CD4-positive, alpha-beta T cell (primary cell): ENCODE measurements at places on chromosomes 5 and 9.
A peak's percentile ranks its signal among the peaks of the same experiment; 100 is the strongest.

DNA sequence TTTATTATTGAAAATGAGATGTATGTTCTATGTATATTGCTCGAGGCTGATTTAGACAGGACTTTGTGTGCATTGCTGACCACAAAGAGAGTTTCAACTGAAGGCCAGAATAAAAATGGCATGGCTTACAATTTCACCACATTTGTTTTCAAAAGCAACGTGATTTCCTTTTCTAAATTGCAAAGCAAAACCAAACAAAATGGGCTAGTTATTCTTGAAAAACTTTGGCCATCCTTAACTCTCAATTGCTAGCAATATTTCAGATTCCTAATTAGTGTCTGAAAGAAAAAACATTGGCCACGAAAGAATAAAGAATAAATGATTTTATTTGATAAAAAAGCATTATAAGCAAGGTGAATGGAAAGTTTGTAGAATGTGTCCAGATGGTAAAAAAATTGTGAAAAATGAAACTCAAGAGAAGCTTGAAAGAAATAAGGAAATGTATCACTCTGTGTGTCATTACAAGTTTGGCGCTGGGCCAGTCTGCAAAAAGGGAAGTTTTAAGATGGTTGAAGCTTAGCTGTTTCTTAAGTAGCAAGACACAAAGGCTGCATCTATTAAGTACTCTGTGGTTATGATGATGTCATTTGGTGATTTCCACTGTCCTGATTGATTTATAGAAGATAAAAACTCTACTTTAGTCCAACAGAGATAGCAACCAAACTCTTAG, 89.2 kb upstream of the PRLR start:
- DNase-seq = no peak

DNA sequence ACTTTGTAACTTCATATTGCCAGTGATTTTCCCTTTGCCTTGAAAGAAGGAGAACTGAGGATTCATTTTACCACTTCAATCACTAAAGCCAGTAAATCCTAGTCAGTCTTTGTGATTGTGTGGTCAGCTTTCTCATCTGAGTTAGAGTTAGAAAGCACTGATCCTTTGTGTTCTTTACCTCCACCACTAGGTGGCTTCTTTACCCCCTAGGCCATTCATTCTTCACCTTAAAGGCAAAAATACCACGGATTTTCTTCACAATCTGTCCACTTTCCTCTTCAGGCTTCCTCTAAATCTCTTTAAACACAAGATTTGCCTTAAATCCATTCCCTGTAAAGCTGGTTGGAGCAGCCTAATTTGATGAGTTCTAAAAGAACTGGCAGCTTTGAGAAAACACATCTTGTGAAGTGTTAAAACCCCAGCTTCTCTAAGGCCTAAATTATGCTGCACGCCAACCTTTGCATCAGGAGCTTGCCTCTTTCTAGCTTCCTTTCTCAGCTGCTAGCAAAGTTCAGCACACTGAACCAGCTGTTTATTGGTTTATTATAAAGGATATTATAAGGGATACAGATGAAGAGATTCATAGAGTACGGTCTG, 20.4 kb downstream of the BDP1 start:
- DNase-seq = no peak

DNA sequence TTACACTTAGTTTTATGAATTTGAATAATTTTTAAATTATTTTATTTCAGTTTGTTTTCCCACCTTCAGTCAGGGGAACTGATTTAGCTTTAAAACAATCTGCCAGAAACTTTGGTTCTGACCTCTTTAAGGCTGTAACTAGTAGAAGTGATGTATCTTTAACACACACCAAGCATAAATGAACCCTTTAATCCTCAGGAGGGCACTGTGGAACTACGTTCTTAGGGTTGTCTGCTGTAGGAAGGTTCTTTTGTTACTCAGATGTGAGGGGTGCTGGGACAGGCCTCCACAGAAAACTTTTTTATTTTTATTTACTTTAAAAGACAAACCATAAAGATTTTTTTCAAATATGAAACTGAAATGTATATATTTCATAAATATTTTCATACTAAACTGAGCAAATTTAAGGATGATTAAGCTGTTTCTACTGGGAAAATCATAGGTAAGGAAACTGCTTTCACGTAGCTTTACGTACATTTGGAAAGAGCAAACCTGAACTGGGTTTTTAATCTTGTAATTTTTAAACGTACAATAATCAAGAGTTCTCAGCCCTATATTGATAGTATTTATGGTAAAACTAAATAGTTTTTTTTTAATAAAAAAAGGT, 5.3 kb downstream of the KLF4 start:
- no peak for DNase-seq

DNA sequence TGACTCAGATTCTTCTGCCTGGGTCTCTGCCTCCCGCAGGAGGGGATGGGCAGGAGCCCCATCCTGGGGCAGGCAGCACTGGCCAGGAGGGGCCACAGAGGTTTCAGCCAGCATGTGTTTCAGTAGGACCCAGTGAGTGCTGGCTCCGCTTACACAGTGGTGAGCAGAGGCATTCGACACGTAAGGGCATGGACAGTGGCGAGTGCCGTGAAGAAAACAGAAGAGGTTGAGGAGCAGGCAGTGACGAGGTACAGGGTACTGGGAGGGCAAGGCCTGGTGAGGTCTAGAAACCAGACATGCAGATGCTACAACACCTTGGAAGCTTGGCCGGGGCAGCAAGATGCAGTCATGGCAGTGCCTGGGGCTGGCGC, 41.5 kb downstream of the CACNA1B start:
- no peak for DNase-seq

GRCh38 chr5:147648597-147648996, 133.9 kb downstream of the JAKMIP2 start:
- DNase-seq = no peak

DNA sequence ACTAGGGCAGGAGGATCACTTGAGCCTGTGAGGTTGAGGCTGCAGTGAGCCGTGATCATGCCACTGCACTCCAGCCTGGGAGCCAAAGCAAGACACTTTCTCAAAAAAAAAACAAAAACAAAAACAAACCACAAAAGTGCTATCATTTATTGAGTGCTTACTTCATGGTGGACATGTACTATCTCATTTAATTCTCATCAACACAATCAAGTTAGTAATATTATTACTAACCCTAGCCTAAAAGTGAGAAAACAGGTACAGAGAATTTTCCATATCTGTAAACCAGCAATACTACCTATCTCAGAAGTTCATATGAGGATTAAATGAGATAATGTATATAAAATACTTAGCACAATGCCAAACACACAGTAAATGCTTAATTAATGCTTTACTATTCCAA, 85.8 kb downstream of the MAPKAP1 start:
- DNase-seq = no peak

DNA sequence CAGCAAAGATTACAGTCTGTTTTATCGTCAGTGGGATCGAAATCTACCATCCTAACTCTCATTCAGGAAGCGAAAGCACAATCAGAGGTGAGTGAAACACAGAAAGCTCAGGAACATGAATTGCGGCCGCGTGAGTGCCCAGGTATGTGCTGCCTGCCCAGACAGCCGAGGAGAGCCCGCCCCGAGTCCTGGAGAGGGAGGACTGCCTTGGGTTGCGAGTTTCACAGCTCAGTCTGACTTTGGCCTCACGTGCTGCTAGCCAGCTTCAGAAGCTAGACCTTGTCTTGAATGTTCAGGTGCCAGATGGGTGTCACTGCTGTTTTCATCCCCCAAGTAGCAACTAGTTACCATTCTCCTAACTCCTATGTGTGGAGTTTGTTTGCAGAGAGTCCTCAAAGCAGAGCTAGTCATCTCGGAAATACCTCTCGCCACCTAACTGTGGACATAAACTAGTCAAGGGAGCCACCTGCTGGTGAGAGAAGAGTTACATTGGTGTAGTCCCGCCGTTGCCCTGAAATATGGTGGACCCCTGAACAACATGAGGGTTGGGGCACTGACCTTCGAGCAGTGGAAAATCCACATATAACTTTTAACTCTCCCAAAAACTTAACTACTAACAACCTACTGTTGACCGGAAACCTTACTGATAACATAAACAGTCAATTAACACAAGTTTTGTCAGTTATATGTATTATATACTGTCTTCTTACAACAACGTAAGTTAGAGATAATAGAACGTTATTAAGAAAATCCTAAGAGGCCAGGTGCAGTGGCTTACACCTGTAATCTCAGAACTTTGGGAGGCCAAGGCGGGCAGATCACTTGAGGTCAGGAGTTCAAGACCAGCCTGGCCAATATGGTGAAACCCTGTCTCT, 80.9 kb downstream of the GOLPH3 start:
- peak; percentile 75 for DNase-seq
